GOT3 (cell line): ENCODE measurements at places on chromosomes 16 and 17.

DNA sequence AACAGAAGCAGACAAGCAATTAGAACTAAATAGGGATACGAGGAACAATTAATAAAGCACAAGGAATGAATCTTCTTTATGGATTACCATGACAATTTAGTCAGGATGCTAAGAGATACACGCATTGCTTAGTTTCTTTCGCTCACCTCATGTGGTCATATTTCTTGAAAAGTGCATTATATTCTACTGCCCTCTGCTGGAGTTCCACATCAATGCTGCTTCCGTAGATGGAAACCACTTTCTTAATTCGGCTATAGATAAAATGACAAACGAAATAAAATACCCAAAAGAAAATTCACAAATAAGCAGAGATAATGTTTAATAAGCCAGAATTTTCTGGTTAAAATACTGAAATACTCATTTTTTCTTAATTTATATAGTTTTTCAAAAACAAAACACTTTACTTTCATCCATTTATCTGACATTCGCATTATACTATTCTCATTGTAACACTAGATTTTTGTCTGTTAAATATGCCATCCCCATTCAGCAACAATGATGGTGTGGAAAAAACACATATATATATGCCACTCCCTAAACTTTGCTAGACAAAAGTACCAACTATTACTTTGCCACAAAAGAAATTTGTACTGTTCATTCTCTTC lies 22.0 kb upstream of the PHLPP2 start:
- DNase-seq: no peak

- DNase-seq: no peak
Measured at GRCh38 chr17:70268383-70268782, 99.1 kb downstream of the KCNJ2 start.

GRCh38 chr17:77322514-77323412 lies 182.0 kb downstream of the SEC14L1 start:
- peak; percentile 78 for DNase-seq

DNA sequence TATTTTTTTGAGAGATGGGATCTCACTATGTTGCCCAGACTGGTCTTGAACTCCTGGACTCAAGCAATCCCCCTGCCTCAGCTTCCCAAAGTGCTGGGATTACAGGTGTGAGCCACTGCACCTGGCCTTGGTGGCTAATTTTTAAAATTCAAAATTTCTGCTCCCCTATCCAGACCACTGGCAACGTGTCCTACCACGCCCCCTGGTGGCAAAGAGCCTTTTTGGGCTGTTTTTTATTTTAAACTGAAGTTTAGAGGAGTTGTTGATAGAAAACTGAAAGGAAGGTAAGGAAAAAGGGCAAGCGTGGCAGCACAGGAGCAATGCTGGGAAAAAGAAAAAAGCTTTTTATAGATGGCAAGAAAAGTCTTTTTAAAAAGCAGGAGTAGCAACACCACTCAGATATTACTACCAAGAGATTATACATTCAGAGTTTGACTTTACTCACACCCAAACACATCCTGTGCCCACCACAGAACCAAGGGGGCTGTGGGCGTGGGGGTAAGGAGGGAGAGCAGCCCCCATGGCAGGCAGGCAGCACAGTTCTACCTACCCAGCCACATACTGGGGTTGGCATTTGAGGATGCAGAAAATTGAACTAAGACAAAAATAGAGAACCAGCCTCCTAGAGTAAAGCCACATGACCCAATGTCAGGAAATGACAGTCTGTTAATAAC lies 4.2 kb upstream of the MXRA7 start:
- DNase-seq: no peak

- DNase-seq: no peak
Measured at GRCh38 chr17:49369089-49369488, 7.0 kb upstream of the ZNF652 start.

- no peak for DNase-seq
Measured at GRCh38 chr16:85454171-85454872, 158.8 kb upstream of the GSE1 start.

- DNase-seq: no peak
Measured at GRCh38 chr17:13522749-13523148, 79.0 kb downstream of the HS3ST3A1 start.
